ENCODE measurements at places on chromosomes 12 and 14.

GRCh38 chr12:57883700-57884099 is 37.2 kb upstream of the CTDSP2 start:
- no peak for DNase-seq

DNA sequence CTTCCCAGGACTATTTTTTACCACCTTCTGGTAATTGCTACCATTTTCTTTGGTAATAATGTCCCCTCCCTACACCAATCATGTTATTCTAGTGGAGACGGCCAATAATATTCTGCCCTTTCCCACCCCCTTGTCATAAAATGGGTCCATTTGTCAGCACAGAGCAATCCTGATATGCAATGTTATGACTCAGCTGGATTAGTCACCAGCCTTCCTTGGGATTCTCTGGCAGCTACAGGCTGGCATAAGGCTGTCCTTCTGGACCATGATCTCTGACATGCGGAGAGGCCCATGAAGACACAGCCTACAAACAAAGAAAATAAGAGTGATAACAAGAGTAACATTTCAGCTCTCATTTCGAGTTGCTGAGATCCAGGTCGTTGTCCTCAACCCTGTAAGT is 222.0 kb upstream of the CPNE8 start:
- DNase-seq: no peak

- DNase-seq: no peak
These were observed 28.4 kb upstream of the NOVA1 start for GRCh38 chr14:26626256-26626655.

- no peak for DNase-seq
These were observed 394.6 kb downstream of the AEBP2 start for GRCh38 chr12:19833775-19834501.

DNA sequence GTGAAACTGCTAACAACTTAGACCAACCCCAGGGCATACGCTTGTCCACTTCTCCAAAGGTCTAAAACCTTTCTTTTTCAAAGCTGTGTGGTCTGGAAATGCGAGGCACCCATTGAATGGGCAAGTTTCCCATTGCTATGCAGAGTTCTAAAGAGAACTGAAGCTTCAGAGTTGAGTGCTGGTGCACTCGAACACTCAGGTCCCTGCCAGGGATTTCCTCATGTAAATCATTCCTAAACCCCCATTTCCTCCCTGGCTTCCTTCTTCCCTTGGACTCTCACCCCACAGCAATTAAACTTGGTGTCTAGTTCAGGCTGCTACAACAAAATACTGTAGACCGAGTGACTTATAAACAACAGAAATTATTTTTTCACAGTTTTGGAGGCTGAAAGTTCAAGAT is 2.2 kb upstream of the PXN start:
- DNase-seq: no peak

GRCh38 chr12:49200919-49201594 is 12.2 kb upstream of the TUBA1A start:
- peak; percentile 53 for DNase-seq

GRCh38 chr14:90454041-90455000 is 57.5 kb downstream of the CALM1 start:
- peak; percentile 41 for DNase-seq

DNA sequence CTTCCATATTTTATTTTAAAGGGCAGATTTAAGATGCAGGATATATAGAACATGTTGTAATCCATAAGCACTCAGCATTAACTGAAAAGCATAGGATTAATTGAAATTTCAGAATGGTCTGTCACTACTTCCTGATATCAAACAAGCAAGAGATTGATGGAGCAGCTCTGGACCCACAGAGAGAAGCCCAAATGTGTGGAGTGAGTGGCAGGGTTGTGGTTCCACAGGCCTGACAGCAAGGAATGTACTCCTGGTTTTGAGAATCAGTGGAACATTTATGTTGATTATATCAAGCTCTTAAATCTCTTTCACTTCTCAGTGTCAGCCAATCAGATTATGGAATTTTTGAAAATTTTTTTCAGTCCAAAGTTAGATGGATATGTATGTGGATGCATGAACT is 267.6 kb upstream of the PRICKLE1 start:
- DNase-seq: no peak

Measured in SHP77 (cell line).